PC-3 (cell line): ENCODE measurements at places on chromosomes 12 and 14.

- H3K36me3 ChIP-seq, result no peaks in the 10 kb centered on the region
- H3K4me1 ChIP-seq, result no peaks in the 10 kb centered on the region
- DNase-seq, result no peak
- no peak overlapping the region for H3K27ac ChIP-seq
These were observed 29.2 kb downstream of the GLRX5 start for GRCh38 chr14:95564060-95564459.

DNA sequence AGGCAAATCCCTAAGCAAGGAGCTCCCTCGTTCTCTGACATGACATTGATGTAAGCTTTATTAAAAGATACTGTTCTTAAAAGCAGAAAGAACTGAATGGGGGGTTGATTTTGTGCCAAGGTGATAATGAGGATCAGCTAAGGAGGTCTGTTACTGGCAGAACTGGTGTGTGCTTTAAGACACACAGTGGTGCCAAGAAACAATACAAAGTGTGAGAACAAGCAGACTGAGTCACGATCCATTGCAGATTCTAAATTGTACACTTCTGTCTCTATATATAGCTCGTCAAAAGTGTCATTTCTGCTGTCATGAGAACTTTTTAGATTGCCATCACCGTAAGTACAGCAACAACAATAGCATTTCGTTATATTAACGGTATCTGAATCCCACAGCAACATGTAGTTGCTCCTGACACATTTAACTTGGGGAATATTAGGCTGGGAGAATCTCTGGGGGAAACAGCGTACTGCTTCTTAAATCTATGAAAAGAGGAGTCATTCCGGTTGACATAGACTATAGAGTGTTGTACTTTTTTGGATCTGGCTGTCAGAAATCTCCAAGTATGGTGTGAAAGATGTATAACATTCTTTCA lies 151.3 kb upstream of the PRKD1 start:
- no peaks in the 10 kb centered on the region for H3K4me1 ChIP-seq
- H3K27ac ChIP-seq, result no peak overlapping the region
- H3K36me3 ChIP-seq, result no peaks in the 10 kb centered on the region
- peaks cover 43% of the 10 kb centered on the region; the same call in 1 of the 2 replicates for H3K27me3 ChIP-seq
- no peak for DNase-seq
- H3K4me3 ChIP-seq, result no peak overlapping the region

DNA sequence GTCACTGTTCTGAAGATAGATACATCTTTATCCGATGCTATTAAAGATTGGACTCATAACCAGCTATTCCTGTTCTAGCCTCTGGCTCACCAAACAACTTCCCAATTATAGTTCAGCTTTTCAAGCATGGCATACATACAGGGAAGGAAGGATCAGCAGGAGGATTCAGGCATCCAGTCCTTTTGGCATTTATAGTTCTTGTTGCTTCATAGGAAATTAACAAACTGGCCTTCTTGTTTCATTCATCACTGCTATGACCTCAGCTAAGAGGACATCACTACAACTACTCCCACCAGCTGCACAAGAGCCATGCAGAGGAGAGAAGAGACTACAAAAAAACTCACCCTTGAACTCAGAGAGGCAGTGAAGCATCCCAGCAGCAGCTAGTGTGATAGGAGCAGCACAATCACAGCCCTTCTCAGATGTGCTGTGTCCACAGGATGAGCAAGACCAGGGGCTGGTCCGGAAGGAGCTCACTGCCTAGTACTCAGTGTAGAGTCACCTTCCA lies 100.5 kb downstream of the SPTSSA start:
- H3K36me3 ChIP-seq, result no peaks in the 10 kb centered on the region
- DNase-seq, result peak; percentile 74
- peak overlapping the region; percentile 96 for H3K27ac ChIP-seq

- no peak overlapping the region for H3K4me3 ChIP-seq
- H3K36me3 ChIP-seq, result no peaks in the 10 kb centered on the region
- peaks cover 57% of the 10 kb centered on the region for H3K4me1 ChIP-seq
- no peak overlapping the region for H3K27ac ChIP-seq
These were observed 8.2 kb downstream of the NUAK1 start for GRCh38 chr12:106130474-106131113.

DNA sequence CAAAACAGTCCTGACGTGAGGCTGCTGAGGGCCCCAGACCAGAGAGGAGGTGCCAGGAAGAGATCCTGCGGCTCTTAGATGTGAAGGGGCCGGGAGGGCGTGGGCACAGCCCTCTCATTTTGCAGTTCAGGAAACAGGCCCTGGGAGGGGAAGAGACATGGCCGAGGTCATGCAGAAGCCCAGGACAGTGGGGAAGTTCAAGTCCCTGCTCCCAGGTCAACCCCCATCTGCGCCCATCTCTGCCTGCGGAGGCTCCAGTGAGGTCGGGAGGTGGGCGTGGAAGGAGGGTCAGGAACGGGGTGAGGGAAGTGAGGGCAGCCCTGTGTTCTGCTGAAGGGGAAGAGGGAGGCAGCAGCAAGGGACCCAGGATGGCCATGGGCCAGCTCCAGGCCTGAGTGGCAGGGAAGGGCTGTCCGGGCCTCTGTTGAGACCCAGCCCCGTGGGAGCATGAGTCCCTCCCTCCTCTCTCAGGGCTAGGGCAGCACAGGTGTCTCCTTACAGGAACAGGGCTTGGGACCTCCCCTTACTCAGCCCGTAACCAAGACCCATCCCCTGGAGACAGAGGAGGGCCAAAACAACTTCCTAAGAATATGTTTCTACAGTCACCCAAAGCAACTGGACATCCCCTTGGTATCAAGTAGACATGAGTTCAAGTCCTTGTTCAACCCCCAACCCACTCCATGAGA lies 90.8 kb downstream of the LGMN start:
- DNase-seq, result no peak
- 0 out of 2 replicates have a peak, but pooled peaks cover 5% of the 10 kb centered on the region for H3K36me3 ChIP-seq
- H3K4me3 ChIP-seq, result no peak overlapping the region
- H3K4me1 ChIP-seq, result no peaks in the 10 kb centered on the region

DNA sequence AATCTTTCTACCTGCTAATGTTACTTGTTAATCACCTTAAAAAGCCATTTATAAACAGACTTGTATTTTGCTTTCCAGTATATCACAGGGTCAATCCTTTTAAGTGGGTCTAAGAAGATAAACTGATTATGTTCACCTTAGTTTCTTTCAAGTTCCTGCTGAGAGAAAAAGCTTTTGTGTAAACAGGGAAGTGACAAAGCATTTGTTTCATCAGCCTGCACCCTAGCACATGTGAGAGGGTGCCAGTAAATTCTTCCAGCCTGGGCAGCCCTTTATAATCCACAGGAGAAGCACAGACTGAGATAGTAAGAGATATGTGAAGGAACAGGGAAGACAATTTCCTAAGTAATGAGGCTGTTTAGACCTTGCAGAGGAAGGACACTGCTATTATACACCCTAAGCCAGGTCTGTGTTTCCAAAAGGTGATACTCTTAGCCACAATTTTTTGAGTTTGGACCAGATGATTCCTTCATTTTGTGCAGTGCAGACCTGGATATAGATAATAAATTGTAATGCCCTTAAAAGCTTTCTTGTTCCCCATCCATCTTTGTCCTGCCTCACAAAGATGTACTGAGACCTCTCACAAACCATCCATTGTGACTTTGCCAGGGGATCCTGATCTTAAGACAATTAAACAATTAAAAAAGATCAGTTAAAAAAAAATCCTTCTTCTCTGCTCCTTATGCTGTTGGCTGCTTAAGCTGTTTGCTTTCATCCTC lies 150.7 kb downstream of the KTN1 start:
- no peak overlapping the region for H3K27ac ChIP-seq
- H3K27me3 ChIP-seq, result no peaks in the 10 kb centered on the region
- DNase-seq, result peak; percentile 45
- H3K4me1 ChIP-seq, result peaks cover 11% of the 10 kb centered on the region
- no peak overlapping the region for H3K4me3 ChIP-seq
- no peaks in the 10 kb centered on the region for H3K36me3 ChIP-seq

DNA sequence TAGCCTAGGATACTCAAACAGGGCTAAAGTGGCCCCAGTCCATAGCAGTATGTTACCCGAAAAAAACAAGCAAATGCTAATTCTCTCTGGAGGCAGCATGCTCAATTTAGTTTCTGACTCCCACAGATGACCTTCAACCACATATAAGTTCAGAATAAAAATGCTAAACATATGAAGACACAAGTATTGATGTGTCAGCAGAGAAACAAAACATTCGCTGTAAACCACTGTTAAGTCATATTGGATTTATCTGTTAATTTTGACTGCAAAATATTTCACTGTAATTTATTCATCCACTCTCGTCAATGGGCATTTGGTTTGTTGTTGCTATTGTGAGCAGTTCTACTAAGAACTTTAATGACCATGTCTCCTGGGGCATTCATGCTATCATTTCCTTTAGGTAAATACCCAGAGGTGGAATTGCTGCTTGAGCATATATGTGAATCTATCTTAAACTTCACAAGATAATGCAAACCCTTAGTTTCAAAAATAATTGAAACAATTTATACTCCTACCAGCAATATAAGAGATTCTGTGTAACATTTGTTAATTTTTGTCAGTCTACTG lies 36.5 kb downstream of the WBP11 start:
- DNase-seq, result no peak
- H3K27ac ChIP-seq, result no peak overlapping the region
- H3K36me3 ChIP-seq, result no peaks in the 10 kb centered on the region
- peaks cover 13% of the 10 kb centered on the region for H3K4me1 ChIP-seq
- no peaks in the 10 kb centered on the region for H3K27me3 ChIP-seq

GRCh38 chr14:60786905-60787304 lies 52.3 kb downstream of the MNAT1 start:
- no peak overlapping the region for H3K4me3 ChIP-seq
- H3K36me3 ChIP-seq, result peaks cover 8% of the 10 kb centered on the region; the same call in 1 of the 2 replicates
- DNase-seq, result no peak
- H3K27ac ChIP-seq, result no peak overlapping the region
- H3K27me3 ChIP-seq, result no peaks in the 10 kb centered on the region

- no peak overlapping the region for H3K4me3 ChIP-seq
- DNase-seq, result peak; percentile 22
- no peaks in the 10 kb centered on the region for H3K4me1 ChIP-seq
- no peaks in the 10 kb centered on the region for H3K36me3 ChIP-seq
These were observed 40.3 kb upstream of the ANKS1B start for GRCh38 chr12:100024974-100025555.

- no peaks in the 10 kb centered on the region for H3K27me3 ChIP-seq
- DNase-seq, result peak; percentile 76
- H3K4me3 ChIP-seq, result peak overlapping the region; percentile 16; the same call in 1 of the 2 replicates
These were observed 28.5 kb downstream of the ACTR6 start for GRCh38 chr12:100229036-100229635.

GRCh38 chr12:52278575-52279421 lies 4.4 kb downstream of the KRT86 start:
- peaks cover 54% of the 10 kb centered on the region for H3K4me1 ChIP-seq
- peak overlapping the region; percentile 99 for H3K27ac ChIP-seq
- H3K36me3 ChIP-seq, result no peaks in the 10 kb centered on the region
- H3K4me3 ChIP-seq, result peak overlapping the region; percentile 64
- no peaks in the 10 kb centered on the region for H3K27me3 ChIP-seq

DNA sequence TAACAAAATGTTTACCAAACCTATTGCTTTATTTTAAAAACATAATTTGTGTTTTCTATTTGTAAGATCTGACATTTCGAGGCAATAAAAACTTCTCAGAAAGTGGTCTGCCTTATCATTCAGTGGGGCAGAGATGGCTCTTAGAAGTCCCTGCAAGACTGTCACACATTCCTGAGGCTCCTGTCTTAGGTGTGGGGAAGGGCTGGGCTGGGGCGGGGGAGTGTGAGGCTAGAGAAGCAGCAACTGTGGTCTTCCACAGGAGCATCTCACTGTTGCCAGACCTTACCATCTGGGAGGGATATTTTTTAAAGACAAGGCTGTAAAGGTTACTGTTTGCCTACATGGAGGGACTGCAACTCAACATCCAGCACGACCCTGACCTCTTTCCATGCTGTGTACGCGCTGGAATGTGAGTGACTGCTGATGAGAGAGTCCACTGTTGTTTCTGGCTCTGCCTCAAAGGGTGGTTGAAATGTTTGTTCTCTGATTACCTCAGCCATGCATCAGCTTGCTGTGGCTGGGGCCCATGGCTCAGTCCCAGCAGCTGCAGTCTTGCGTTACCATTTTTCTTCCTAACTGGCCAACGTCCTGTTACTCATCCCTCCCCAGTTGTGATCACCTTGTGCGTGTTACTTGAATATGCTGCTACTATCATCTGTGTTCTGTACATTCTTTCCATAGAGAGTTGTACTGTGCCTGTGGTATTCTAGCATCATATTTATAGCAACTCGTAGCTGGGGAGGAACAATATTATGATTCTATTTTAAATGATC lies 12.4 kb downstream of the ERG28 start:
- H3K27ac ChIP-seq, result peak overlapping the region; percentile 66
- DNase-seq, result peak; percentile 97
- H3K4me1 ChIP-seq, result peaks cover 46% of the 10 kb centered on the region

DNA sequence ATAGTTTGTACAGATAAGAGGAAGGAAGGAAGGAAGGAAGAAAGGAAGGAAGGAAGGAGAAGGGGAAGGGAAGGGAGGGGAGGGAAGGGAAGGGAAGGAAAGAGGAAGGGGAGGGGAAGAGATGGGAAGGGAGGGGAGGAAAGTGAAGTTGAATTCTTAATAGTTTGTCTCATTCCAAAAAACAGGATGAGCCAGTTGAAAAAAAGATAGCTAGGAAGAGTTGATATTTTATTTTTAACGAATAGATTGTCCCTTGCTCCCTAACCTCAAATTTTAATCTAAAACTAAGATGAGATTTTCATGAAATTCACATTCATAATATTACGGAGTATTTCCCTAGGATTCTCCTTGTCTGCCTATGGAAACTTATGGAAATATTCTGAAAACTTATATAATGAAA lies 80.7 kb downstream of the ZFC3H1 start:
- no peak overlapping the region for H3K4me3 ChIP-seq
- no peaks in the 10 kb centered on the region for H3K4me1 ChIP-seq
- no peak overlapping the region for H3K27ac ChIP-seq

DNA sequence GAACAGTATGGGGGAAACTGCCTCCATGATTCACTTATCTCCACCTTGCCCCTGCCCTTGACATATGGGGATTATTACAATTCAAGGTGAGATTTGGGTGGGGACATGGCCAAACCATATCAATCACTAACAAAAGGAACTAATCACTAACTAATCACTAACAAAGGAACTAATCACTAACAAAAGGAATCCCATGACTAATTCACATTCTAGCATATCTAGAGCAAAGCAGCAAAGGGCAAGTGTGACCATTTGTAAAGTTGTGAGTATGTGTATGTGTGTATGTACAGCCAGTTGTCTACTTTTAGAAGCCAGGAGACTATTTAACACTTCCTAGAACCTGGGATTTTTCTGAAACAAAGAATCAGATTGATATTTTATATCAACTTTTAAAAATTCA lies 30.9 kb upstream of the PCED1B start:
- H3K4me1 ChIP-seq, result no peaks in the 10 kb centered on the region
- H3K36me3 ChIP-seq, result peaks cover 3% of the 10 kb centered on the region; the same call in 1 of the 2 replicates
- H3K27me3 ChIP-seq, result no peaks in the 10 kb centered on the region
- DNase-seq, result no peak
- no peak overlapping the region for H3K27ac ChIP-seq

GRCh38 chr14:68871392-68871791 lies 78.5 kb upstream of the ZFP36L1 start:
- H3K27ac ChIP-seq, result no peak overlapping the region
- no peak overlapping the region for H3K4me3 ChIP-seq
- no peaks in the 10 kb centered on the region for H3K27me3 ChIP-seq

DNA sequence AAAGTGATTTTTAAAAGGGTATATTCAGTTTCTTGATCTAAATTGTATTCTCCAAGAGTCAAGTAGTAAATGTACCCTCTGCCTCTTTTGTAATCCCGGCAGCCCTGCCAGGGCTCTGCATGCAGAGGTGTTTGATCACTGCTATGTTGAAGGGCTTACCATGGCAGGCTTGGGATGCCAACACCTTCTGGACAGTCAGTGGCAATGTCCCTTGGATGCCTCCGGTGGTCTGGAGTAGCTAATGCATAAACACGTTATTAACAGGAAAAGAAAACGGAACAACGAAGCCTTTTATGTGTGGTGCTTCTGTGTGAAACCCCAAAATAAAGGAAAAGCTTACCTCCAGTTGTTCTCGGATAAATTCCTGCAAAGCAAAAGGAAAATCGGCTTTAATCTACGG lies 19.9 kb downstream of the EIF2B2 start:
- H3K36me3 ChIP-seq, result peaks cover 31% of the 10 kb centered on the region
- peaks cover 15% of the 10 kb centered on the region; the same call in 1 of the 2 replicates for H3K4me1 ChIP-seq
- H3K4me3 ChIP-seq, result no peak overlapping the region
- H3K27me3 ChIP-seq, result no peaks in the 10 kb centered on the region
